ENCODE measurements at places on chromosomes 11 and 22.

GRCh38 chr11:12587333-12587991 lies 86.8 kb upstream of the TEAD1 start:
- no peak for DNase-seq

- DNase-seq, result peak; percentile 15
These were observed 57.6 kb downstream of the KCNJ4 start for GRCh38 chr22:38397189-38398085.

DNA sequence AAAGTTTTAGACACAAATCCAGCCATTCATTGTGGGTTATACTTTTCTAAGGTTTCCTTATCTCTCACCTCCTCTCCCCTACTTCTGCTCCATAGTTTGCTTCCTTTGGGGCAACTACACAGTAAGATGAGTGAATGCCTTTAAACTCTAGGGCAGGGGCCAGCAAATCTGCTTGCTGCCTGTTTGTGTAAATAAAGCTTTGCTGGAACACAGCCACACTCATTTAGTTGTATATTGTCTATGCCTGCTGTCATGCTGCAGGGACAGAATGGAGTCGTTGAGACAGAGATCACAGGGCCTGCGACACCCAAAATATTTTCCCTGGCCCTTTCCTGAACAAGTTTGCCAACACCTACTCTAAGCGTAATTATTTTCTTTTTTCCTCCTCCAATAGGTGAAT lies 58.7 kb downstream of the TECTA start:
- no peak for DNase-seq

- no peak for DNase-seq
These were observed 128.4 kb downstream of the FEZ1 start for GRCh38 chr11:125367710-125368109.

- no peak for DNase-seq
These were observed 44.4 kb upstream of the FAT3 start for GRCh38 chr11:92180226-92180625.

DNA sequence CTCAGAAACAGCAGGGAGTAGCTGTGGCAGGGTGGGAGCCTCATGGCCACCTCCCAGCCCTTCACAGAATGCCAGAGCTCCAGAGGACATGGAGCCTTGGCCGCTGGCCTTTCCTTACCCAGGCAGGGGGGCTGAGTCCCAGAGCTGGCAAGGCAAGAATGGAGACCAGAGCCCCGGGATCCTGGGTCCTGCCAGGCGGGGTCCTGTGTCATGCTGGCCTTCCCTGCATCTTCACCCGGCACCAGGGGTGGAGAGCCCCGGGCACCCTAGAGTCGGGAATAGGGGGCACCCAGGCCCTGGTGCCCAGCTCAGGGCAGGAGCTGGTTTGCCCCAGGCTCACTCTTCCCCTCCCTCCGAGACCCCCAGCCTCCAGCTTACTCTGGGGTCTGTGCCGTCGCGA lies 519.9 kb downstream of the TBC1D22A start:
- no peak for DNase-seq
